Skeletal muscle cell (primary cell): ENCODE measurements at places on chromosomes 2 and 18.

GRCh38 chr18:26764586-26764985 lies 100.9 kb downstream of the AQP4 start:
- no peak for DNase-seq

DNA sequence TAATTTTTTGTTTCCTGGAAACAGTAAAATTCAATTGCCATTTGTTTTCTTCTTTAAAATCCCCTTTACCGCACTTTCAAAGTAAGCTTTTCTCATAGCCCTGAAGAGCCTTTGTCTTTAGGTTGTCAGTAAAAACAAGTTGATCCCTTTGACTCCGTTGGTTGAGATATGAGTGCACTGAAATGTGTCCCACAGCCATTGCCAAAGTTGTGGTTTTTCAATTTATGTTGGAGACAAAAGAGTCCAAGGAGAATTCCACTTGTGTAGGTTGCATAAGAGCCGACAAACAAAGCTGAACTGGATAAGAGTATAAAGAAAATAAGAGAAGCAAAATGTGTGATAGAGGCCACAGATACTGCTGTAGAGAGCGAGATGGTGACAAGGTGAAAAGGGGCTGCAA lies 26.1 kb upstream of the HNMT start:
- DNase-seq = peak; percentile 28

- no peak for DNase-seq
Measured at GRCh38 chr2:132462236-132462635, 45.6 kb downstream of the GPR39 start.

DNA sequence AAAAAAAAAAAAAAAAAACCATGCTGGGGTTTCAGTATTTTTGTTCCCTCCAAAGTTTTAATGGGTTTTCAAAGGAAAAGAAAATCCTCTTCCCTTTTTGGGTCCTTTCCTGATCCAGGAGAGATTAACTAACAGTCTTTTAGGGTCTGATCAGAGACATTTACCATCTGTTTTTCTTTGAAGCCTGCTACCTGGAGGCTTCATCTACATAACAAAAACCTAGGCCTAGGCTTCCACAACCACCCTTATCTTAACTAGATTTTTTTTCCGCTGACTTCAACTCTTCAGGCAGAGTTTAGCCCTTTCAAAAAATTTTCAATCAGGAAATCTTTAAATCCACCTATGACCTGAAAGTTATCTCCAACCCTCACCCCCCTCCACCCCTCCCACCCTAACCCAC lies 154.7 kb downstream of the MBD2 start:
- DNase-seq = no peak

DNA sequence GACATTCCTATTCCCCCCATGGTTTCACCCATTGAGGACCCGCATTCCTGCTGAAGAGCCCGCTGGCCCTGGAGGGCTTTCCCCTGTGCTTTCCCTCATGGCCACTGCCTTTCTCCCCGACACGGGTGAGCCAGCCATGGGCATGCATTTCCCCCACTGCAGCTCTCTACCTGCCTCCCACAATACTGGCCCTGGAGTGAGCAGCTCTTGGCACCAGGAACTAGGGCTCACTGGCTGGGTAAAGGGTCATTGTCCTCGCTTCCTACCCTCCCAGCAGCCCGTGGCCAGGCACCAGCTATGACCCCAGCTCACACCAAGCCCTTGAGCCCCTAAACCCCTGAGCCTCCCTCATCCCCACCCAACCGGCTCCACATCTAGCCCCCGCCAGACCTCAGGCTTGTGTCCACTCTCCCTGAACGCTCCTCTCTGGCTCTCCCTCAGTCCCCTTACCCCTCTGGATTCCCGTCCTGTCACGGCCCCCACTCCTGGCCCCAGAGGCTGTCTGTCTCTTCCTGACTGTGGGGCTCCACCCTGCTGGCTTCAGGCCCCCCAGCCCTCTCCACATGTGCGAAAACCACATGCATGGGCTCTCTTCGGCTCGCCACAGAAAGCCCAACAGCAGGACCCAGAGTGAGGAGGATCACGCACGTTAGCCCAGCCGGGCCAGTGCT lies 199.8 kb downstream of the ZFP36L2 start:
- no peak for DNase-seq

DNA sequence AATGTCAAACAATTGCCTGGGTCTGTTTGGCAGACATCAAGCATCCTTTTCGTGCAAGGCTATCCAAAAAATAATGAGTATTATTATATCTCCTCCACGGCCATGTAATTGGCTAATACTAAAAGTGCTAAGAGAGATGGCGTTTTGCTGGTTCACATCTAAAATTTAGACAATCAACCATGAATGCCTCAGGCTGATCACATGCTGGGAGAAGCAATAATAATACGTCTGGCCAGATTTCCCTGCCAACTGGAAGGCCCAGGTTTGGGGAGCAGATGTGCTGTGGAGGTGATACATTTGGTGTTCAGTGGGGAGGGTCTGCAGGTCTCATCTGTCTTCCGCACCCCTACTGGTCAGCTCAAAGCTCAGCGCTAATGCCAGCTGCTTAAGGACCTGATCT lies 60.3 kb upstream of the CREB1 start:
- no peak for DNase-seq

GRCh38 chr2:241064008-241064801 lies 37.9 kb downstream of the MTERF4 start:
- DNase-seq = no peak

- DNase-seq = no peak
Measured at GRCh38 chr2:12436935-12437561, 279.7 kb upstream of the TRIB2 start.

GRCh38 chr2:70532244-70532935 lies 21.2 kb downstream of the TGFA start:
- DNase-seq = no peak

GRCh38 chr2:219273937-219274336 lies 5.2 kb upstream of the DNAJB2 start:
- no peak for DNase-seq

DNA sequence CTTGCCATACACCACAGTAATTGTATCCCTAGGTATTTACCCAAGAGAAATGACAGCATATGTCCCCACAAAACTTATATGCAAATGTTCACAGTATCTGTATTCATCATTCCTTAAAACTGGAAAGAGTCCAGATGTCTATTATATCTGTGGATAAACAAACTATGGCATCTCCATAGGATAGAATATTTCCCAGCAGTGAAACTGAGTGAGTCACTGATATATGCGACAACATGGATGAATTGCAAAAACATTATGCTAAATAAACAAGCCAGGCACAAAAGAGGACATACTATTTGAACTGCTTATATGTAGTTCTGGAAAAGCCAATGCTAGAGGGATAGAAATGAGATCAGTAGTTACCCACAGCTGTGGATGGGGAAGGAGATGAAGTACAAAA lies 359.4 kb upstream of the DSEL start:
- DNase-seq = peak; percentile 34

GRCh38 chr2:102063941-102064678 lies 72.3 kb downstream of the IL1R2 start:
- DNase-seq = peak; percentile 99

DNA sequence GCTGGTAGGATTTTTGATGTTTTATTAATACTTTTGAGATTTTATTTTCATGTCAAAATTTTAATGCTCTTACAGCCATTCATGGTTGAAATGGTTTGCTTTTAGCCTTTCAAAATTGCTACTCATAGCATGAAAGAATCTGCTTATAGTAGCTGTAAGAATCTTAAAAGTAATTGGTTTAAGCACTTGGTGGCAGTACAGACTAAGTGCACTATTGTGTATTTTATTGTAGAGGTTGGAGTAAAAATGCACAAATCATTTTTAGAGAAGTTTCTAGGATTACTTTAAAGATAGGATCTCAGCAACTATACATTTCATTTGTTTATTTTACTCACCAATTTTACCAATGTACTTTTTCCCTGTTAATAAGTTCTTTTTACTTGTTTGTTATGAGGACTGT lies 205.8 kb downstream of the SPAG16 start:
- DNase-seq = no peak
